ENCODE measurements at places on chromosomes 2 and 18.

DNA sequence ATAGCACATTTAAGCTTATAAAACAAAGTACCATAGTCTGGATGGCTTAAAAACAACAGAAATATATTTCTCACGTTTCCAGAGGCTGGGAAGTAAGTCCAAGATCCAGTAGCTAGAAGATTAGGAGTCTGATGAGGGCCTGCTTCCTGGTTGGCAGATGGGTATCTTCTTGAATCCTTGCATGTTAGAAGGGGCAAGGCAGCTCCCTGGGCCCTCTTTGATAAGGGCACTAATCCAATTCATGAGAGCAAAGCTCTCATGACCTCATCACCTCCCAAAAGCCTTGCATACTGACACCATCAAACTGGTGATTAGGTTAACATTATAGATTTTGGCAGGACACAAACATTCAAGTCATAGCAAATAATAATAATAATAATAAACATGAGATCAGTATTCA, 146.4 kb downstream of the CCDC102B start:
- DNase-seq, result no peak

DNA sequence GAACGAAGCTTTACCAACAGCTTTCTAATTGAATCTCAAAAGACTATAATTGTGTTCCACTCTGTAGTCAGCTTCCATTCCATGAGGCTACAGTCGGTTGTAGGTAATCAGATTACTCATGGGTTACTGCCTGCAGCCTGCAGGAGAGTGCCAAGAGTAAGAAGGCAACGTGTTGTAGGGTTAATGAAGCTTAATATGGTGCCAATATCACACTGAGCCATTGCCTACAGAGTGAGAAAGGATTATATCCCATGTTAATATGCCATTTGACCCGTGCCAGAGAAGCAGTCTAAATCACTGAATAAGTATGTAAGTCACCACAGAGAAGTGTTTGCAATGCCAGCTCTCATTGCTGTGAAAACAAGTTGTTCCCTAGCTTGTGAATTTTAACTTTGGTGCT, 734.5 kb upstream of the ACVR2A start:
- DNase-seq, result no peak

- no peak for DNase-seq
Measured at GRCh38 chr2:127107622-127107999, 657 bp upstream of the BIN1 start.

DNA sequence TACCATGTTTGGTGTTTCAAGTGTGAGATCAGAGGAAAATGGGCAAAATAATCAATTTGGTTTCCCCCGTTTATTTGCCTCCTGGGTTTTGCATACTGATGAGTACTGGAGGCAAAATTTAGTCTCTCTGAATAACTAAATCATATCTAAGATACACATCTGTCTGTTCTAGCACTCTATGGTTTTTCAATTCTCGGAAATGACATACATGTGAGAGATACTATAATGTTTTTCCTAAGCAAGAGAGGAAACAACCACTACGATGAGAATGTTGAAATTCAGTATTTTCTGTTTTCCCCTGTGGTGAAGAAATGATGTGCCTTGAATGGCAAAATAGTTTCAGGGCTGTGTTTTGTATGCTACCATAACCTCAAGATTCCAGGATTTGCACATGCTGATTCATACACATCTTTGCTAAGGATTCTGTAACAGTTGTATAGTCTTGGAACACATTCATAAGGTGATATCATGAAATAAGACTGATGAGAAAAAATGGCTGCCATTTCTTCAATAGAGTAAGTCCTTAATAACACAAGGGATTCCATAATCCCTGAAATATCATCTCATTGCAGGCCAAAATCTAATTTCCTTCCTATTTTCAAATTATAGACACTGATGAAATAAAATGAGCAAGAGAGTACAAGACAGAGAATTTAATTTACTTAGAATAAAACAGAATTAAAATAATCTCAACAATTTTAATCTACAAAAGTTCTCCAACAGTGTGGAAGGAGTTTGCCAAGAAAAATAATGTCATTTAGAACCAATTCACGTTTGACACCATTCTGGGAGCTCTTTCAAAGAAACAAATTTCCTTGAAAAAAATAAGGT, 316.6 kb downstream of the FIGN start:
- DNase-seq, result no peak

GRCh38 chr2:133266041-133266925, 302.0 kb downstream of the NCKAP5 start:
- peak; percentile 27 for DNase-seq
